ENCODE measurements at places on chromosomes 4 and X. TPM values are rescaled to one million over a fixed set of nuclear protein-coding genes. Genes with fewer than 3 reads are reported as not detected.

Gene PDZD4
- 0.29 TPM for total RNA-seq

Gene RHOXF1
- not detected for total RNA-seq

Gene OPHN1
- 4.8 TPM for total RNA-seq

Gene FAM241A
- total RNA-seq, result 8.2 TPM

Gene UNC5C
- not detected for total RNA-seq

Gene DKK2
- 0.07 TPM for total RNA-seq

Gene ERCC6L
- 1.0 TPM for total RNA-seq
